ENCODE measurements at places on chromosomes 2 and 18.

DNA sequence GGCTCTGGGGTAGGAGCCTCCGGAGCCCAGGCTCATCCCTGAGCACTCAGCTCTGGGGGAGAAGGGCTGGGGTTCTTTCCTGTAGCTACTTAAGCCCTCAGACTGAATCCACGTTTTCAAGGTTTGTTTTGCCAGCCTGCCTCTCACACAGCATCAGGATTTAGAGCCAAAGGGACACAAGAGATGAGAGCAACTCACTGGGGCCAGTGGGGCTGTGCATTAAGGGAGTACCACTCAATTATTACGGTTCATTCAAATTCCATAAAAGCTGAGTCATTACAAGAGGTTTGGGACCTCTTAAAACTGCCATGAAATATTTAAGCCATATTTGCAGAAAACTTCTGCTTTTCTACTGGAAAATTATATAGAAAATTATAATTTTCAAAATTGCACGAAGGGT lies 17.1 kb upstream of the SNED1 start:
- DNase-seq, result no peak

DNA sequence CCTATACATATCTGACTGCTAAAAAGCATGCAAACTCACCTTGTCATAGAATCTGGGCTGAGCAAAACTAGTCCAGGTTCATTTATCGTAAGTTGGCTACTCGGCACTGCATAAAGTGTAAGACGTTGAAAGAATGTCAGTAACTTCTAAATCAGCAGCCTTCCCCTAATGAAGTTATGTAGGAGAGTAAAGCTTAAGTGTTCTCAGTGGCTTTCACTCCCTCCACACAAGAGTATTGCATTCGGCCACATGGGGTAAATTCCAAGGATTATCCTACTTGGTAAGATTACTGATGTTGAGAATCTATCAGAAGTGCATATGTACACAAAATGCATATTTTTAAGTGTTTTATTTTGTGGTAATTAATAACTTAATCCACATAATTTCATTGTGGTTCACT lies 130.1 kb downstream of the LCLAT1 start:
- no peak for DNase-seq

- DNase-seq, result no peak
Measured at GRCh38 chr2:235539773-235540172, 45.9 kb downstream of the AGAP1 start.

DNA sequence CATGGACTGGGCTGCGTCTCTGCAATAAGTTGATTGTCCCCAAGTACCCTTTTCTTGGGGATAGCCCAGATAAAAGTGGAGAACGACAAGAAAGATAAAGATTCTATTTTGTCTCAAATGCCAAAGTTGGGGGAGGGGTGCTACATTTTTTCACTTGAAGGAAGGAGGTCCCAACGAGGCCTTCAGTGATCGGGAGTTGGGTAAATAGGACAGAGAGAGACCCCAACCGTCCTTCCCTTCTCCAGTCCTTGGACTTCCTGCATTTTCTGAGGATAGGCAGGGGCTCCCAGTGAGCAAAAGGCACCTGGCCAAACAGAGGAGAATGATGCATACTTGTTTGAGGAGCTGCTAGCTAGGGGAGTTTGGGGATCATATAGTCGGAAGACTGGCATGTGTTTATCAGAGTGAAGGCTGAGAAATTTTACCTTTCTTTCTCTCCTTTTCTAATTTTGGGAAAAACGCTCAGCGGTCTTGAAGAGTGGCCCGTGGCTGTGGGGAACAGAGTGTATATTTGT lies 3.5 kb upstream of the EN1 start:
- DNase-seq, result no peak

DNA sequence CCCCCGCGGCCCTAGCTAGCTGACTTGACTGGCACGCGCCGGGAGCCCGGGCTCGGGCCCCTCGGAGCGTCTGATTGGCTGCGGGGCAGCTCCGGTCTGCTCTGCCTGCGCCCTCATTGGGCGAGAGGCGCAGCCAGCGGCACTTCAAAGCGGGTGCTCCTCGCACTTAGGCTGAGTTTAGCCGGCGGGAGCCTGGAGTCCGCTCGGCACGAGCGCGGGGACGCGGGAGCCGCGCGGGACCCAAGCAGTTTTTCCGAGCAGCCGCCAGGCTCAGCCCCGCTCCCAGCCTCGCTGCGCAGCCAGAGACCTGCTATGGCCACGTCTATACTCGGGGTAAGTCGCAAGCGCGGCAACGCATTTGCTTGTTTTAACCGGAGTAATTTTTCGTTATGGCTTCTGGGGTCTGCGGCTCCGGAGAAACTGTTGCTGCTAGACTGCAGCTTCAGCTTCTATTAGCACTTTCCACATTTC lies at the start of gene SP9:
Gene SP9 (plus strand): TSS at position 174 of the 471 bp plus-strand sequence. CDS start 139 bp downstream, at position 313.
- DNase-seq, result peak; percentile 56

DNA sequence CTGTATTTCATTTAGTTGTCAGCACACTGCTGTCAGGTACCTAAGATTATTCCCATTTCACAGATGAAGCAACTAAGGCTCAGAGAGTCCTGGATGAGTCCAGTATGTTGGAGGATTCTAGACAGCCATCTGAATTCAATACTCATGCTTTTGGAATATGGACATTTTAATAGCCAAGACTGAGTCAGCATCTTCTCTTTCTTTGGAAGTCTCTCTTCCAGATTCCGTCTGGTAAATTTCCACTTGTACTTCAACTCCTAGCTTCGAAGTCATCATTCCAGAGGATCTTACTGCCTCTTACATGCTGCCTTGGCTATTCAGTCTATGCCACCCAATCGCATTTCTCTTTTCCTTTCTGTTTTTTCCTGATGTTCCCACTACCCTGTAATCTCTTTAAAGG lies 40.6 kb downstream of the INSIG2 start:
- no peak for DNase-seq

- no peak for DNase-seq
Measured at GRCh38 chr2:142307086-142307485, 176.3 kb upstream of the LRP1B start.

- DNase-seq, result peak; percentile 56
Measured at GRCh38 chr2:45778720-45779171, 127.3 kb downstream of the PRKCE start.

DNA sequence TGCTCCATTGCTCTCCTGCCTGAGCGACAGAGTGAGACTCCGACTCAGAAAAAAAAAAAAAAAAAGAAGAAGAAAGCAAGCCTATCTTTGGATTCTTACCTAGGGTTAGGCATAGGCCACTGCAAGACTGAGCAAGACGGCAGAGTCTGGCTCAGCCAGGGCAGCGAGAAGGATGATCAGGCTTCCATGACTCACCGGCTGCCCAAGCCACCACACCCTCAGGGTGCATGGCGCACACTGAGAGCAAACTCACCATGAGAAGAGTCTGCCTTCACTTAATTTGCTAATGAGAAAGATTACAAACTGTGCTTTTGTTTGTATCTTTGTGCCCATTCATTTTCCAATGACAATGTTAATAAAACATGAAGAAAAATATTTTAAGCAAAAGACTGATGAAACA lies 8.2 kb downstream of the FAM110C start:
- DNase-seq, result no peak

DNA sequence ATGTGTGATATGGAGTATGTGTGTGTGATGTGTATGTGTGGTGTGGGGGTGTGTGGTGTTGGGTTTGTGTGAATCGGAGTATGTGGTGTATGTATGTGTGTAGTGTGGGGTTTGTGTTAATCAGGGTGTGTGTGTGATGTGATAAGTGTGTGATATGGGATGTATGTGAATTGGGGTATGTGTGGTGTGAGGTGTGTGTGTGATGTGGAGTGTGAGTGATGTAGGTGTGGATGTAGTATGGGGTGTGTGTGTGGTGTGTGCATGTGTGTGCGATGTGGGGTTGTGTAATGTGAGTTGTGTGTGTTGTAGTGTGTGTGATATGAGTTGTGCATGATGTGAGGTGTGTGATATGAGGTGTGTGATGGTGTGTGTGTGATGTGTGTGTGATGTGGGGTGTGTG lies 54.4 kb downstream of the TWIST2 start:
- DNase-seq, result no peak

GRCh38 chr2:237392186-237392585 lies 21.8 kb downstream of the COL6A3 start:
- no peak for DNase-seq

DNA sequence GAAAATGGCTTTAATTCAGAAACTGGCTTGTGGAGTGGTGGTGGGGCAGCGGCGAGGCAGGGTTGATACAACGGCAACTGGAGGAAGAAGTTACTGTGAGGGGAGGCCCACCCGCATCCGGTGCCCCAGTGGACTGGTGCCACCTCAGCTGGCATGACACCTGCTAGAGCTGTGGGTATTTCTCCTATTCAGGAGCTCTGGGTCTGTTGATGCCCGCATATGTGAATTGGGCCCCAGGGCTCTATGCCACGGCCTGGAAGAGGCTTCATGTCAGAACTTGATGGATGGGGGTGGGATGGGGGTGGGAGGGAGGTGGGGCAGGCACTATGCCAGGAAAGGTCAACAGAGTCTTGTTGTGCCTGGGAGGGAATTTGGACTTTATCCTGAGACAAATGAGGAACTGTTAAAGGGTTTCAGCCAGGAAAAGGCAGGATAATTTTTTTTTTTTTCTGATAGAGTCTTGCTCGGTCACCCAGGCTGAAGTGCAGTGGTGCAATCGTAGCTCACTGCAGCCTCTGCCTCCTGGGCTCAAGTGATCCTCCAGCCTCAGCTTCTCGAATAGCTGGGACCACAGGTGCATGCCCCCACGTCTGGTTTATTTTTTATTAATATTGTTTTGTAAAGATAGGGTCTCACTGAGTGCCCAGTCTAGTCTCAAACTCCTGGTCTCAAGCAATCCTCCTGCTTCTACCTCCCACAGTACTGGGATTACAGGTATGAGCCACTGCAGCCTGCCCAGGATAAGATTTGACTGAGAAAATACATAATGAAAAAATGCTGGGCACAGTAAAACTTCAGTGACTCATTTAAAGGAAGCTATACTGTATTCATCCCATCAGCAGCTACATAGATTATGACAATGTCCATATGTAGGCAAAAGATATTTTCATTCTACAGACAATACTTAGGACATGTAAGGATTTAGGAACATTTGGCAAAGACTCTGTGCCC lies 52.6 kb downstream of the SH2D6 start:
- no peak for DNase-seq

DNA sequence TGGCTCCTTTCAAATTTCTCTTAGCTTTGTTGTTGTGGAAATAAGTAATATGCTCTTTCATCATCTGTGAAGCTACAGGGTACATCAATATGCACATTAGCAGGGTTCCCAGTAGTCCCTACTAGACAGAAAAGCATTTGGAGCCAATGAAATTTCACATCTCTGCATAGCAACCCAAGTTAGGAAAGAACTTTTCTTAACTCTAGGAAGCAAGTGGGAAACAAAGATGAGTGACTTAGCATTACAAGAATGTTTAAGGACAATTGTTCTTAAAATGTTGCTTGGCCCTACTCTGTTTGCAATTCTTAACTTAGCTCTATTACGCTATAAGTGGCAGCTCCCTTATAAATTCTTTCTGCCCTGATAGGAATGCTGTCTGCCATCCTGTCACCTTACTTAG lies 39.6 kb downstream of the ZEB2 start:
- DNase-seq, result no peak

- peak; percentile 15 for DNase-seq
Measured at GRCh38 chr2:10559634-10560224, 111.6 kb upstream of the ODC1 start.

DNA sequence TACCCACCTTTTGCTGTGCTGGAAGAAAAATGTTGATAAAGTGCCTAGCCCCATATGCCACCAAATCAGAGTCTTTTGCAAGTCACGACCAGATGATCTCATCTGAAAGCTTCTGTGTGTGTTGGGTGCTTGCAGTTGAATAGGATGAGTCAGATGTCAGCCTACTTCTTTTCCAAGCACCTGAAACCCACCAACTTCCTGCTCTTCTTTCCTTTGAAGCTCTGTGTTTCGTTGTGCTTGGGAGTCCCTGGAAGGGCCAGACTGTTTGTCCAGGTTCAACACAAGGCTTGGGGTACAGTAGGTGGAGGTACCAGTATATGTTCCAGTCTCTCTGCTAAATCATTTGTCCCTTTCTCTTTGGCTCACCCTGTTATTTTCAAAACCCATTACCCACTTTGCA lies 36.8 kb upstream of the LCLAT1 start:
- DNase-seq, result peak; percentile 57

DNA sequence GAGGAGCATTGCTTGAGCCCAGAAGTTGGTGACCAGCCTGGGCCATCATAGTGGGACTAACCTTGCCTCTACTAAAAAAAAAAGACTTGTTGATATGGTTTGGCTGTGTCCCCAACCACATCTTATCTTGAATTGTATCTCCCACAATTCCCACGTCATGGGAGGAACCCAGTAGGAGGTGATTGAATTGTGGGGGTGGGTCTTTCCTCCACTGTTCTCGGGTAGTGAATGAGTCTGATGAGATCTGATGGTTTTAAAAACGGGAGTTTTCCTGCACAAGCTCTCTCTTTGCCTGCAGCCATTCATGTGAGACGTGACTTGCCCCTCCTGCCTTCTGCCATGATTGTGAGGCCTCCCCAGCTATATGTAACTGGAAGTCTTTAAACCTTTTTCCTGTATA lies 47.0 kb downstream of the PROC start:
- DNase-seq, result no peak

DNA sequence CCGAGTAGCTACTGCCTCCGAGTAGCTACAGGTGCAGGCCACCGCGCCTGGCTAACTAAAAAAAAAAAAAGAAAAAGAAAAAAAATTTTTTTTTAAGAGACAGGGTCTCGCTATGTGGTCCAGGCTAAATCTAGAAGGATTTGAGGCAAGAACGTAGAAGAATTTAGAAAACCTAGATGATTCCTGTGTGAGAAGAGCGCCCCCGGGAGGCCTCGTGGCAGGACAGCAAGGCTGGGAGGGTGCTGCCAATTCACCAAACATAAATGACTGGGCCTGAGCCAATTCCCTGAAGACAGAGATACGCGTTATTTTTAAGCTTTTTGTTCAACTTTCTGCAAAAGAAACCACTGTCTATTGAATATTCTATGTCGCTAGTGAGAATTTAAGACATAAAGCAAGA lies 90.1 kb upstream of the TGFA start:
- DNase-seq, result no peak

- no peak for DNase-seq
Measured at GRCh38 chr2:64955467-64955866, 33.7 kb upstream of the SLC1A4 start.

- no peak for DNase-seq
Measured at GRCh38 chr18:12998332-12999060, 7.3 kb downstream of the CEP192 start.

GRCh38 chr2:58137856-58138255 lies 91.2 kb downstream of the VRK2 start:
- DNase-seq, result no peak

GRCh38 chr2:127278959-127279358 lies 15.0 kb downstream of the ERCC3 start:
- no peak for DNase-seq

DNA sequence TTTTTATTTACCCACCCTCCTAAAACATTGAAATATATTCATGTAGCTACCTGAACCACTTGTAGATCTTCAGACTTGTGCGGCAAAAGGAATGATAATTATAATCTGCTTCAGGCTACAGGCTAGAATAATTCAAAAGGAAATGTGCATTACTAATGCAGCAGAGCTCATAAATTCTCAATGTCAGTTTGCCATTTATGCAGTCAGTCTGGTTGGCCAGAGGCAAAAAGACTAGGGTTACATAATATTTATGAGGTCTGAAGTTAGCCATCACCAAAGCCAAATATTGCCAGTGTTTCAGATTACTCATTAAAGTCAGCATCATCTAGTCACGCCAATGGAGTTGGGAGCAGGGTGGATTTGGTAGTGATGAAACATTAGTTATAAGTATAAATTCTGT lies 38.9 kb downstream of the METAP1D start:
- DNase-seq, result no peak
